NCI-H1092 treated with DMSO at 0.1 percent for 48 hours (cell line): ENCODE measurements at places on chromosomes 3 and 15.

DNA sequence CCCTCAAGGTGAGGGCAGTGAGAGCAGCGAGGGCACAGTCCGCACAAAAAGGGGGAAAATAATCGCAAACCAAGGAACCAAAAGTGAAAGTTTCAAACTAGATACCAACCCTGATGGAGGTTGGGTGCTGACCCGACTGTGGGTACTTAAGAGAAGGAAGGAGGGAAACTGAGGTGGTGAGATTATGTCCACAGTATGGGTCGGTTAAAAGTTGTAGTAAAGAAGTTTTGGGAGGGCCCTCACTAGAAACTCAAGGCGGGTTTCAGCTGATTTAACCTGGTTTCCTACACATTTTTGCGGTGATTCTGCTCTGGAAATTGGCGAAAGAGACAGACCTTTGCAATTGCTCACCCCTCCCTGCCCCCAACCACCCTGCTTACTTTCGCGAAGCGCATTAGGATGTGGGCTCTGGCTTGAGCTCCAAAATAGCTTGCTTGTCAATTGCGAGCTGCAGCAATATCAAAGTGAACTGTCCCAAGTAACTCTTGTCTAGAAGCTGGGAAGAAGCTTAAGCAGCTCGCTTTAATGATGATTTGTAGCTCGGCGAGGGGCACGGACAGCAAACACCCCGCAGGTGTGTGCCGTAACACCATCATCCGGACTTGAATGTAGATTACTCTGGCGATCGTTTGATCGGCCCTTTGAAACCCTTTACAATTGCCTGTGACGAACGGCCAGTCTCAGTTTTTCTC lies 15.8 kb downstream of the SOX2 start:
- DNase-seq = no peak

DNA sequence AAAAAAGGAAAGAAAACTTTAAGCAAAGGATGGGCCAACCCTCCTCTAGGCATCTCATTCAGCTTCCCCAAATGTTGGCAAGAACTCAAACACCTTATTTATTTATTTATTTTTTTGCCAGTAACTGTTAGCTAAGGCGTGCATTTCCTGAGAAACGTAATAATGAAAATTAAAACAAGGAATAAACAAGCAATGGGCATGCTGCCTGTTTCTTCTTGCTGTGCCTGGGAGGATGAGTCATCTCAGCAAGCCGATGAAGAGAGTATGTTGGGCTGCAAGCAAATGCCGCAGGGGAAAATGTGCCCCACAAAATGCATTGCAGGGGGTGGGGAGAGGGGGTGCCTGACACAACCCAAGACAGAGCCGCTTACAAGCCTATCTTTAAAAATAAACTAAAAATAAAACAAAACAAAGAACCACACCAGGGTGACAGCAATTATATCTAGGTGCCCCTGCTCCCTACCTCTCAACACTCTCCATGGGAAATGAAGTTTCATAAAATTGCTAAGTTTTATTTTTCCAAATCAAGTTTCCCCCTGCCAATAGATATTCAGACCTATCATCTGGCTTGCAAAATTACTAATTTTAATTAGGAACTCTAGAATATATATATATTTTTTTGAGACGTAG lies 40.3 kb downstream of the EIF4E3 start:
- DNase-seq = no peak

DNA sequence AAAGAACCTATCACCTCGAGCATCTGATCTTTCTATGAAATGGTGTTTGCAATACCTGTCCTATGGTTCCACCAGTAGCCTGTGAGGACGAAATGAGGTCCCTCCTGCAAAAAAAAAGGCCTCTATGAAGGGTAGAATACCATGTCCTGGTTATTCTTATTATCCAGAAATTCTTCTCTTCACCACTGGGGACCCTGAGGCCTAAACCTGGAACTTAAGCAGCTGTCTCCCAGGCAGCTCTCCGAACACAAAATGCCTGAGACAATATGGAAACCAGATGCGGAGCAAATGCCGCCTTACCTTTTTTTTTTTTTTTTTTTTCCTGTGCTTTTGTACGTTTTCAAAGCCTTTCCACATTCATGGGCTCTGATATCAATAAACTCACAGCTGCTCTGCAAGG lies 62.1 kb upstream of the WNT5A start:
- no peak for DNase-seq

DNA sequence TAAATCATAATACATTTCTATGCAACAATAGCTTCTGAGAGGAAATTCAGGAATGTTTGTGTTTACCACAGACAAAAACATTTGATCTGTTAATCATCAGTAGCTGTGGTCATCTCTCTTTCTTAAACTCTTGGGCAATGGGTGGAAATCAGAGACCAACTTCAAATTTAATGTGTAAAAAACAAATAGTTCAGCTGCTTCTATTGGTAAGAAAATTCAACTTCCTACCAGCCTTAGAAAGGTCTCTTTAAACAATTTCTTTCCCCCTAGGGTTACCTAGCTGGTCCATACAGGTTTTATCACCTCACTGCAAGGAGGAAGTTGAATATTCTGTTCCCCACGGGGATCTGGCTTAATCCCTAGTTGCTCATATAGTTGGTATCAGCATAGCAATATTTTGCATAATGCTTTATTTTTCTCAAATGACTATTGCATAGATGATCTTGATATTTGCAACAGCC lies 20.3 kb upstream of the PPP4R2 start:
- no peak for DNase-seq
